ENCODE measurements at places on chromosomes 5 and 9.

- H3K27me3 ChIP-seq = no peaks in the 10 kb centered on the region
- H3K4me1 ChIP-seq = no peaks in the 10 kb centered on the region
- no peak overlapping the region for H3K27ac ChIP-seq
- no peak for DNase-seq
- H3K36me3 ChIP-seq = no peaks in the 10 kb centered on the region
- no peak overlapping the region for H3K4me3 ChIP-seq
These were observed 120.2 kb downstream of the PDE4D start for GRCh38 chr5:59773294-59773693.

- H3K36me3 ChIP-seq = peaks cover 75% of the 10 kb centered on the region
- no peaks in the 10 kb centered on the region for H3K27me3 ChIP-seq
- H3K27ac ChIP-seq = no peak overlapping the region
- DNase-seq = no peak
These were observed 20.0 kb downstream of the SLC30A5 start for GRCh38 chr5:69113851-69114250.

- no peaks in the 10 kb centered on the region for H3K4me1 ChIP-seq
- no peak overlapping the region for H3K4me3 ChIP-seq
- no peaks in the 10 kb centered on the region for H3K36me3 ChIP-seq
- DNase-seq = no peak
- no peak overlapping the region for H3K27ac ChIP-seq
These were observed 40.3 kb upstream of the SVEP1 start for GRCh38 chr9:110619831-110620230.

- no peaks in the 10 kb centered on the region for H3K36me3 ChIP-seq
- H3K27ac ChIP-seq = no peak overlapping the region
- DNase-seq = peak; percentile 16
- H3K4me3 ChIP-seq = no peak overlapping the region
- no peaks in the 10 kb centered on the region for H3K4me1 ChIP-seq
These were observed 172.2 kb downstream of the CCDC192 start for GRCh38 chr5:127875235-127876021.

DNA sequence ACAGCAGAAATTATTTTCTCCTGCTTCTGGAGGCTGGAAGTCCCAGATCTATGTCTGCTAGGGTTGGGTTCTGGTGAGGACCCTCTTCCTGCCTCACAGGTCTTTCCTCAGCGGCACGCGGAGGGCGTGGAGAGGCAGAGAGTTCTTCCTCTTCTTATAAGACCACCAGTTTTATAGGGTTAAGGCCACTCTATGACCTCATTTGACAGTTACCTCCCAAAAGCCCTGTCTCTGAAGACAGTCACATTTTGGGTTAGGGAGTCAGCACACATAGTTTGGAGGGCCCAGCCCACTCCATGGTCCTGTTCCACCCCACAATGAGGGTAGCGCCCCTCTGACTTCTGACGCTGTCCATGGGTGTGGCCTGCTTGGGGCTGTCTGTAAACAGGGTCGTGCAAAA, 46.7 kb downstream of the TRIP13 start:
- DNase-seq = no peak
- H3K4me3 ChIP-seq = no peak overlapping the region
- H3K27me3 ChIP-seq = peaks cover 6% of the 10 kb centered on the region
- no peak overlapping the region for H3K27ac ChIP-seq
- no peaks in the 10 kb centered on the region for H3K36me3 ChIP-seq

- no peaks in the 10 kb centered on the region for H3K4me1 ChIP-seq
- H3K4me3 ChIP-seq = no peak overlapping the region
- no peaks in the 10 kb centered on the region for H3K36me3 ChIP-seq
- no peak overlapping the region for H3K27ac ChIP-seq
- DNase-seq = no peak
These were observed 524.5 kb upstream of the RGMB start for GRCh38 chr5:98248949-98249348.

GRCh38 chr5:141914199-141914743, 9.4 kb upstream of the DELE1 start:
- no peak overlapping the region for H3K27ac ChIP-seq
- no peak for DNase-seq
- peaks cover 6% of the 10 kb centered on the region for H3K27me3 ChIP-seq
- H3K36me3 ChIP-seq = no peaks in the 10 kb centered on the region
- no peaks in the 10 kb centered on the region for H3K4me1 ChIP-seq
- H3K4me3 ChIP-seq = no peak overlapping the region

All from DND-41 (cell line).